ENCODE measurements at places on chromosomes 7 and 10.

GRCh38 chr10:30540276-30540675, 89.3 kb downstream of the LYZL2 start:
- no peak for DNase-seq
- H3K4me3 ChIP-seq: no peak overlapping the region
- peaks cover 16% of the 10 kb centered on the region for H3K4me1 ChIP-seq
- no peak overlapping the region for H3K27ac ChIP-seq
- H3K36me3 ChIP-seq: no peaks in the 10 kb centered on the region

- H3K36me3 ChIP-seq: no peaks in the 10 kb centered on the region
- H3K4me3 ChIP-seq: peak overlapping the region; percentile 82
- H3K4me1 ChIP-seq: peaks cover 15% of the 10 kb centered on the region
- peak; percentile 61 for DNase-seq
- no peak overlapping the region for H3K27ac ChIP-seq
Observed at GRCh38 chr7:94655126-94655847, 646 bp downstream of the SGCE start.

GRCh38 chr10:113115556-113115955, 165.5 kb downstream of the TCF7L2 start:
- no peak overlapping the region for H3K4me3 ChIP-seq
- H3K4me1 ChIP-seq: no peaks in the 10 kb centered on the region
- peaks cover 16% of the 10 kb centered on the region for H3K27me3 ChIP-seq
- H3K36me3 ChIP-seq: no peaks in the 10 kb centered on the region

DNA sequence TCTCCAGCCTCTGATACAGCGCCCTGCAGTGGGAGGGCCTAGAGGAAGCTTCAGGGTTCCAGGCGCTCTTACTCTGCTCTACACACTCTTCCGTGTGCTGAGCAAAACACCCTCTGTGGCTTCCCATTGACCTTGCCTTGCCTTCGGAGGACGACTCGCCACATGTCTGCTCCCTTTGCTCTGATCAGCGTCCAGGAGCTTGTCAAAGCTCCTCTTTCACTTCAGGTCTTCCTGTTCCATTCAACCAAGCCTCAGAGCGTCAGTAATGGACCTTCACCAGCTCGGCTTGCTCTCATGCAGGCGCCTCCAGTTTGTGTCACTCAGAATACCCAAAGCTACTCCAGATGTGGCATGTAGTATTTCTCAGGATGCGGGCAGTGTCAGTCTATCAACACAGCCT, 173.9 kb downstream of the ARID5B start:
- peaks cover 90% of the 10 kb centered on the region for H3K36me3 ChIP-seq
- H3K4me1 ChIP-seq: peaks cover 68% of the 10 kb centered on the region
- peak overlapping the region; percentile 12 for H3K4me3 ChIP-seq
- DNase-seq: no peak
- no peaks in the 10 kb centered on the region for H3K27me3 ChIP-seq

- H3K4me1 ChIP-seq: no peaks in the 10 kb centered on the region
- no peaks in the 10 kb centered on the region for H3K27me3 ChIP-seq
- no peak overlapping the region for H3K4me3 ChIP-seq
- DNase-seq: no peak
- no peaks in the 10 kb centered on the region for H3K36me3 ChIP-seq
- H3K27ac ChIP-seq: no peak overlapping the region
Observed at GRCh38 chr7:125661006-125661405, 731.4 kb upstream of the POT1 start.

GRCh38 chr7:149787428-149788299, 14.3 kb upstream of the ZNF467 start:
- H3K4me1 ChIP-seq: no peaks in the 10 kb centered on the region
- no peak for DNase-seq
- H3K4me3 ChIP-seq: no peak overlapping the region
- H3K27me3 ChIP-seq: peaks cover 17% of the 10 kb centered on the region
- no peak overlapping the region for H3K27ac ChIP-seq

GRCh38 chr7:96920064-96920463, 85.3 kb upstream of the DLX6 start:
- no peak for DNase-seq
- peaks cover 5% of the 10 kb centered on the region for H3K27me3 ChIP-seq
- no peak overlapping the region for H3K4me3 ChIP-seq
- H3K27ac ChIP-seq: no peak overlapping the region

- DNase-seq: no peak
- H3K4me3 ChIP-seq: no peak overlapping the region
- H3K4me1 ChIP-seq: peaks cover 3% of the 10 kb centered on the region
- H3K27me3 ChIP-seq: no peaks in the 10 kb centered on the region
- H3K27ac ChIP-seq: no peak overlapping the region
Observed at GRCh38 chr10:3660753-3661152, 124.3 kb downstream of the KLF6 start.

DNA sequence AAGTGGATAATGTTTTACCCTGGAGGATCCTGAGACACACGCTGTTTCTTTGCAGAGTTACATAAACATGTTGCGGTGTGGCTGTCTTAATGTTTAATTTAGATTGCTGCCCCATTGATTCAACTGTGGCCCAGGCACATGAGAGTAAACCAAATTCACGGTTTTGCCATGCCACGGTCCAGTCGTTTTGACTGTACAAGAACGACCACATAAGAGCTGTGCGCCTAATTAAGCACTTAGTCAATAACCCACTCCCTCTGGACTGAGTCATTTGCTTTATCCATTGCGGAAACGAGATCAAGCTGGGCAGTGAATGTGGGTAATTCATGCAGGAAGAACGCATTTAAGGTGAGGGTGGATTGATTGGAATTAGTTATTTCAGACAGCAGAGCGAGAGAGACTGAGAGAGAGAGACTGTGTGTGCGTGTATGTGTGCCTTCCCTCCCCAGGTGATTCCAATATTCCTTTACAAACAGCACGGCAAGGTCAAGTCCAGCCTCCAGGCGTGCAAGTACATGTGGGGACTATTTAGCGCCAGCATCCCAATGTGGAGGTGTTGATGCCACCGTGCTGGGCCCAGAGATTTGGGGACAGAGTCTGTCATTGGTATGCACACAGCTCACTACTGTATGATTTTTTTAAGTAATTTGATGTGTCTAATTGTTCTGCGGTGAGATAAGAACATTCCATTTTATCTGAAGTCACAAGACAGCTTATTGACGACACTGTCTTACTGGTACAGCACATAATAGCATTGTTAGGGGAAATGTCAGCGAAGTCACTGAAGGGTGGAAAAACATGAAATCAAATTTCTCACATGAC, 8.4 kb upstream of the TEX36 start:
- no peaks in the 10 kb centered on the region for H3K36me3 ChIP-seq
- no peak overlapping the region for H3K27ac ChIP-seq
- H3K4me1 ChIP-seq: peaks cover 1% of the 10 kb centered on the region

- H3K4me3 ChIP-seq: no peak overlapping the region
- H3K27me3 ChIP-seq: peaks cover 38% of the 10 kb centered on the region
- no peaks in the 10 kb centered on the region for H3K36me3 ChIP-seq
- no peak for DNase-seq
- no peak overlapping the region for H3K27ac ChIP-seq
Observed at GRCh38 chr10:116268976-116269375, 4.0 kb downstream of the GFRA1 start.

- no peaks in the 10 kb centered on the region for H3K36me3 ChIP-seq
- peaks cover 3% of the 10 kb centered on the region for H3K27me3 ChIP-seq
- H3K27ac ChIP-seq: no peak overlapping the region
- no peak overlapping the region for H3K4me3 ChIP-seq
Observed at GRCh38 chr7:100975371-100975821, 6.0 kb downstream of the MUC12 start.

- H3K27me3 ChIP-seq: peaks cover 5% of the 10 kb centered on the region
- no peak overlapping the region for H3K4me3 ChIP-seq
- peaks cover 4% of the 10 kb centered on the region for H3K4me1 ChIP-seq
- no peak for DNase-seq
- no peaks in the 10 kb centered on the region for H3K36me3 ChIP-seq
Observed at GRCh38 chr10:79020605-79021004, 48.2 kb upstream of the ZMIZ1 start.

- H3K27ac ChIP-seq: no peak overlapping the region
- no peaks in the 10 kb centered on the region for H3K36me3 ChIP-seq
- DNase-seq: no peak
- peaks cover 7% of the 10 kb centered on the region for H3K27me3 ChIP-seq
Observed at GRCh38 chr10:29407280-29407858, 118.5 kb downstream of the LYZL1 start.

DNA sequence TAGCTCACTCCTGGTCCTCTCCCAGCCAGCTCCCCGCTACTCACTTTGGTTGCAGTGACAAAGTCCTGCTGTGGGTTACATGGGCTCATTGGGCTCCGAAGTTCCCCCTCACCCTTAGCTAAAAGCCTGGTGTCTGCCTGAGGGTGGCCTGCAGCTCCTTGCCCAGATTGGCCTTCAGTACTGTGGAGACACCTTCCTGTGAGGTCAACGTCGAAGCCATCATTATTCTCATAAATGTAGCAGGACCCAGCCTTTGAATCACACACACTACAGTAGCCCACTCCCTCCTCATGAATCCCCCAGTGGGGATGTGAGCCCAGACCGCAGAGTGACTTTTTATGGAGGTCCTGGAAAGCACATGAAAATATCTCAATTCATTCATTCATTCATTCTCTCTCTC, 10.5 kb downstream of the MBL2 start:
- H3K4me3 ChIP-seq: no peak overlapping the region
- H3K36me3 ChIP-seq: no peaks in the 10 kb centered on the region
- no peaks in the 10 kb centered on the region for H3K4me1 ChIP-seq
- no peak for DNase-seq
- no peaks in the 10 kb centered on the region for H3K27me3 ChIP-seq
- H3K27ac ChIP-seq: no peak overlapping the region

GRCh38 chr10:122997864-122998263, 10.7 kb downstream of the IKZF5 start:
- H3K27me3 ChIP-seq: no peaks in the 10 kb centered on the region
- peaks cover 37% of the 10 kb centered on the region for H3K36me3 ChIP-seq
- H3K27ac ChIP-seq: no peak overlapping the region
- peaks cover 9% of the 10 kb centered on the region for H3K4me1 ChIP-seq
- H3K4me3 ChIP-seq: no peak overlapping the region
- DNase-seq: no peak

GRCh38 chr7:82605247-82605864, 161.8 kb upstream of the CACNA2D1 start:
- H3K4me1 ChIP-seq: no peaks in the 10 kb centered on the region
- no peak overlapping the region for H3K27ac ChIP-seq
- no peaks in the 10 kb centered on the region for H3K27me3 ChIP-seq

- no peak for DNase-seq
- no peak overlapping the region for H3K27ac ChIP-seq
- H3K27me3 ChIP-seq: peaks cover 64% of the 10 kb centered on the region
- H3K4me1 ChIP-seq: peaks cover 19% of the 10 kb centered on the region
- peaks cover 4% of the 10 kb centered on the region for H3K36me3 ChIP-seq
- no peak overlapping the region for H3K4me3 ChIP-seq
Observed at GRCh38 chr7:150979713-150980390, 1.7 kb upstream of the KCNH2 start.

DNA sequence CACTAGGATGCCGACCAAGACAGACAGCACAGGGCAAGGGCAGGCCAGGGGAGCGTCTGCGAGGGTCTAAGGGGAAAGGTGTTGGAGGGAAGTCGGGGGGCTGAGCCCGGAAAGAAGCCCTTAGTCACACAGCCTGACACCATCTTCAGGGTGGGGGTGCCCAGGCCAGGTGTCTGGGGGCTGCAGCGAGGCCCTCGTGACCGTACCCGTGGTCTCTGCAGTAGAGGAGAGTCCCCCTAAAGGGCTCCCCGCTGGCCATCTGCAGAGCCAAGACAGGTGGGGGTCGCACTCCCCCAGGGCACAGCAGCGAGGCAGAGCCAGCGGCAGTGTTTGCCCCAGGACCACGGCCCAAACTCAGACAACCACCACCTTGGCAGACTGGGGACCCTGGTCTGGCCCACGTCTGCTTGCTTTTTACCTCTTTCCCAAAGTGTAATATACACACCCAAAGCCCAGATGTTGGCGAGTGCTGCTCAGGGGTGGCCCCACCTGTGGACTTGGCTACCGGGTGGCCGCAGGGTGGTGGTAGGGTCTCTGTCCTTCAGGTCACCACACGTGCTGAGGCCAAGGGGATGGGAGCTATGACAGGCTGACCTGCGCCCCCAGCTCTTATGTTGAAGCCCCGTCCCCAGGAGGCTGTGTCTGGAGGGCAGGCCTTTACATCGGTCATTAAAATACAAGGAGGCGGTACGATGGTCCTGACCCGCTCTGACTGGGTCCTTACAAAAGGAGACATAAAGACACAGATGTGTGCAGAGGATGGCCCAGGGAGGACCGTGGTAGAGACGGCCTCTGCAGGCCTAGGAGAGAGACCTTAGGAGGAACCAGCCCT, 107.4 kb downstream of the DNAJB6 start:
- H3K4me1 ChIP-seq: no peaks in the 10 kb centered on the region
- peak overlapping the region; percentile 29 for H3K27ac ChIP-seq
- no peak overlapping the region for H3K4me3 ChIP-seq
- no peaks in the 10 kb centered on the region for H3K36me3 ChIP-seq
- peaks cover 3% of the 10 kb centered on the region for H3K27me3 ChIP-seq

DNA sequence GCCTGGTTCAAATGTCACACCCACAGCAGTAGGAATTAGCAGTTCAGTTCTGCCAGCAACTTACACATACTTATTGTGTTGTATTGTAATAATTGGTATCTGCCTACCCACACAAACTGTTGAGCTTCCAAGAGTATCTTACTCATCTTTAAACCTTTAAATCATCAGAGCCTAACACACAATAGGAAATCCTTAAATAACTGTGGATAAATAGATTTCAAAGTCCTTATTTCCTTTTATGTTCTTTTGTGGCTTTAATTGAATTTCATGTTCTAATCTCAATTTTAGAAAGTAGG, 3.9 kb downstream of the CASD1 start:
- no peak for DNase-seq
- peaks cover 5% of the 10 kb centered on the region for H3K36me3 ChIP-seq
- peaks cover 41% of the 10 kb centered on the region for H3K4me1 ChIP-seq
- H3K27me3 ChIP-seq: no peaks in the 10 kb centered on the region

- no peak for DNase-seq
- peaks cover 81% of the 10 kb centered on the region for H3K36me3 ChIP-seq
- H3K4me3 ChIP-seq: no peak overlapping the region
Observed at GRCh38 chr10:80156216-80156615, 23.7 kb downstream of the PLAC9 start.

- H3K27ac ChIP-seq: no peak overlapping the region
- H3K4me3 ChIP-seq: no peak overlapping the region
Observed at GRCh38 chr7:7125963-7126362, 56.4 kb upstream of the C1GALT1 start.

Measured in activated CD4-positive, alpha-beta T cell treated with anti-CD3 and anti-CD28 coated beads, Interleukin-2, amount 10 ng/mL, durations not matched to agents 24 days and 14 days (primary cell).